ENCODE measurements at places on chromosomes 12 and 14. TPM values are rescaled to one million over a fixed set of nuclear protein-coding genes. Genes with fewer than 3 reads are reported as not detected.

DNA sequence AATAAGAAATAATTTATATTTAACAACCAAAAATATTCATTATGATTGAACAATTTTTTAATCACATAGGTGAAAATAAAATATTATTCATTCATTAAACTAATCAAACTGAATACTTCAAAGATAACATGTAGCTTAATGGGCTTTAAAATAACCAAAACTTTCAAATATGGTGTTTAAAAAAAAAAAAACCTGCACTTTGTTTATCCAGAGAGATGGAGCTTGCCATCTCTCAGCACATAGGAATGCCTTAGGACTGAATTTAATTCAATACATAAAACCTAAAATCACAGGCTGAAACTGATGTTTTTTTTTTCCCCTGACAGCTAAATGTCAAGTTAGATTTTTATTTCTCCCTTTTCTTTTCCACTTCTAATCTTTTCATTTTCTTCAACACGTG lies 14.4 kb upstream of the CCER1 start:
- no peak for DNase-seq

GRCh38 chr12:47935184-47935583 lies 28.2 kb upstream of the TMEM106C start:
- DNase-seq: no peak

- DNase-seq: no peak
Measured at GRCh38 chr12:15774819-15775218, 14.4 kb downstream of the EPS8 start.

GRCh38 chr12:52066346-52067080 lies 3.3 kb upstream of the ATG101 start:
- DNase-seq: no peak

DNA sequence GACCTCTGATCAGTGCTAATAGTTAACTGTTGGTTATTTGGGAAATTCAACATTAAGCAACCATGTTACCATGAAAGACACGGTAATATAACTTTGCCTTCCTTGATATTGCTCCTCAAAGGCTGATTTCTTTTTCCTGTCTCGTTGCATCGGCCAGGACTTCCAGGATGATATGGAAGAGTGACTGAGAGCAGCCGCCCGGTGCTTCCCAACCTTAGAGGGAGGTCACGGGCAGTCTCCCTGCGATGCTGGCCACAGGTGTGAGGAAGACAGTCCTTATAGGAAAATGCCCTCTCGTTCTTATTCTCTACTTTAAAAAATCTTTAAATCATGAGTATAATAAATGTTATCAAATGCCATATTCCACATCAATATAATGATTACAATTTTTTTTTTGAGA lies 33.1 kb upstream of the GPR132 start:
- no peak for DNase-seq

- no peak for DNase-seq
Measured at GRCh38 chr12:52355176-52355575, 12.1 kb downstream of the KRT85 start.

- no peak for DNase-seq
Measured at GRCh38 chr12:124759841-124760503, 103.7 kb downstream of the SCARB1 start.

DNA sequence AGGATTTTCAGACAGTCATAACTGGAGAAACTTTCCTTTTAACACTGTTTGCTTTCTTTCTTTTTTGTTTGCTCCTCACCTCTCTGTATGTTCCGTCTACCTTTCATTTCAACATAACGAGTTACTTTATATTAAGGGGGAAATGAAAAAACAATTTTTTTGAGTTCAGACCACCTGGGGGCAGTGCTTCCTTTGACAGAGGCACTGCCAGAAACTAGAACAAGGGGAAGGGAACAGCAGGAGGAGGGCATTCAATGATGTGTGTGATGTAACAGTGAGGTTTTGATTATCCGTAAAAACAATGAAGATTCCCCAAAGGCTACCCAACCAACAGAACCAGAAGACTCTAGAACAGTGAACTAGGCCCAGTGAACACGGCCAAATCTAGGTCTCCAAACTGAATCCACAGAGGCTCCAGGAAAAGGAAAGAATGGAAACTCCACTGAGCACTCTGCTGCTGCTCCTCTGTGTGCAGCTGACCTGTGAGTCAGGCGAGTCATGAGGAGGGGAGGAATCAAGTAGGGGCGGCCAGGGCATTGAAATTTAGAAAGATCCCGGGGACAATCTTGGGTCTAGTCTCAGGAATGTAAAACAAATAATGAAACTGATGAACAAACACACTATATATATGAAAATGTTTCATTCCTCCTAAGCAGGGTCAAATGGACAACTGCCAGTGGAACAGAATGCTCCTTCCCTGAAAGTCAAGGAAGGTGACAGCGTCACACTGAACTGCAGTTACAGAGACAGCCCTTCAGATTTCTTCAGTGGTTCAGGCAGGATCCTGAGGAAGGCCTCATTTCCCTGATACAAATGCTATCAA lies 323.5 kb downstream of the DAD1 start:
- no peak for DNase-seq

GRCh38 chr14:36052681-36053080 lies 123.8 kb downstream of the PTCSC3 start:
- DNase-seq: no peak

- no peak for DNase-seq
Measured at GRCh38 chr12:113476176-113476986, 4.7 kb upstream of the LHX5 start.

GRCh38 chr12:106378788-106379187 lies 21.2 kb downstream of the POLR3B start:
- DNase-seq: no peak

- DNase-seq: no peak
Measured at GRCh38 chr14:61537563-61538463, 157.5 kb upstream of the HIF1A start.

DNA sequence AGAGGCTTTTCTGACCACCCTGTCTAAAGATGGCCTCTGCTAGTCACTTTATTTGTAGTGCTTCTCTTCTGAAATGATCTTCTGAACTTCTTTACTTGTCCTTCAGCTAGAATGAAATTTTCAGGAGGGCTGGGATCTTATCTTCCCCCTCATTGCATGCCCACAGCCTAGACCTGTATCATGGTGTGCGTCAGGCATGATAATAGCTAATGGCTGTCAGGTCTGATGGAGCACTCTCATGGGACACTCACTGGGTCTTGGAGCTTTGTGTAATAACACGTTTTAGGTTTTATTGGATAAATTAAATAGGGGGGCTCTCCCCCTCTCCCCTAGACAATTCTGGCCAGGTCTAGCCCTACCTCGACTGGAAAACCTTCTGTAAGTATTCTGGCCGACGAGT lies 97.1 kb upstream of the NRXN3 start:
- DNase-seq: no peak

GRCh38 chr12:124501827-124502226 lies 65.6 kb downstream of the NCOR2 start:
- DNase-seq: no peak

- DNase-seq: no peak
Measured at GRCh38 chr12:92010368-92010767, 135.3 kb downstream of the BTG1 start.

DNA sequence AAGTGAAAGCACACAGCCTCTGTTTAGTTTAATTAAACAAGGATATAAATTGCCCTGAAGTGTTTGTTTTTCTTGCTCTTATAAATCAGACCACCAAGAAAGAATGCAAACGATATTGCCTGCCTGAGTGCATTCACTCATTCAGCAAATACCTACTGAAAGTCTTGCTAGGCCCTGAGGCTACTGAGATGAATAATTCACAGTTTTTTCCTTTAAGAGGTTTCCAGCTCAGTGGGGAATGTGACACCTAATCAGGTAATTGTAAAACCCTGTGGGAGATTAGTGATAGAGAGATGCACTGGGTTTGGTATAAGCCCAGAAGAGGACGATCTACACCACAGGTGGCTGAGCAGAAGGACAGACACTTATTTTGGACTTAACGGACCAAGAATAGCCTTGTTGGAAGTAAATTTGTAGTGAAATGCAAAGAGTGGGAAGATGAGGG lies 151.4 kb downstream of the SLC35F4 start:
- DNase-seq: no peak

GRCh38 chr12:96047229-96048211 lies 12.1 kb upstream of the LTA4H start:
- no peak for DNase-seq

DNA sequence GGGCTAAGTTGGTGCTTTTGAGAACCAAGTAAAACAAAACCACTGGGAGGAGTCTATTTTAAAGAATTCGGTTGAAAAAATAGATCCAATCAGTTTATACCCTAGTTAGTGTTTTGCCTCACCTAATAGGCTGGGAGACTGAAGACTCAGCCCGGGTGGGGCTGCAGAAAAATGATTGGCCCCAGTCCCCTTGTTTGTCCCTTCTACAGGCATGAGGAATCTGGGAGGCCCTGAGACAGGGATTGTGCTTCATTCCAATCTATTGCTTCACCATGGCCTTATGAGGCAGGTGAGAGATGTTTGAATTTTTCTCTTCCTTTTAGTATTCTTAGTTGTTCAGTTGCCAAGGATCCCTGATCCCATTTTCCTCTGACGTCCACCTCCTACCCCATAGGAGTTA lies 1.8 kb upstream of the RAB5B start:
- DNase-seq: no peak

- DNase-seq: no peak
Measured at GRCh38 chr14:103576371-103577024, 13.7 kb downstream of the COA8 start.

- DNase-seq: no peak
Measured at GRCh38 chr14:100772607-100773165, 46.0 kb downstream of the DLK1 start.

DNA sequence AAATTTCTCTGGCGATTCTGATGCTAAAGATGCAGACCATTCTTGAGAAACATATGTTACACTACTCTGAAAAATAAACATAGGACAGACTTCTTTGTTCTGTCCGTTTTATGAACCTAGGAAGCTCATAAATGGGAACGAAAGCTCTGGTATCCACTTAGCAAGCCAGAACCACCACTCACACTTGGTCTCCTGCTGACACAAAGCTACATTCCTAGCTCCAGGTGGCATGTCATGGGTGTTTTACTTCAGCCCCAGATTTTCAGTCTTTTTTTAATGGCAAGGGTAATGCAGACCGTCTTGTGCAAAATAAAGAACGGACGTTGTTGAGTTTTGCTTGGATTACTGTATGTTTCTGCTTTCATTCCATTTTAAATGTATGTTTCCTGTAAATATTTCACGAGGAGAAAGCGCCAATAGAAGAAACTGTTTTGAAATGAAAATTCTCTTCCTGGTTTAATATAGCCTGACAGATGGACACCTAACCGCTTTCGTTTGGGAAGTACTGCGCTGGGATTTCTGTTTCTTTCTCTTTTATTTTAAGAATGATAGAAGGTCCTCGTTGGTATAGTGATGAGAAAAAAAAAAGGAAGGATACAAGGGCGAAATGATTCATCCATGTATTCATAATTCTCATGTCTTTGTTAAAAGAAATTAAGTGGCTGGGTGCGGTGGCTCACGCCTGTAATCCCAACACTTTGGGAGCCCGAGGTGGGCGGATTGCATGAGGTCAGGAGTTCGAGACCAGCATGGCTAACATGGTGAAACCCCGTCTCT lies 871 bp upstream of the COQ5 start:
- no peak for DNase-seq

DNA sequence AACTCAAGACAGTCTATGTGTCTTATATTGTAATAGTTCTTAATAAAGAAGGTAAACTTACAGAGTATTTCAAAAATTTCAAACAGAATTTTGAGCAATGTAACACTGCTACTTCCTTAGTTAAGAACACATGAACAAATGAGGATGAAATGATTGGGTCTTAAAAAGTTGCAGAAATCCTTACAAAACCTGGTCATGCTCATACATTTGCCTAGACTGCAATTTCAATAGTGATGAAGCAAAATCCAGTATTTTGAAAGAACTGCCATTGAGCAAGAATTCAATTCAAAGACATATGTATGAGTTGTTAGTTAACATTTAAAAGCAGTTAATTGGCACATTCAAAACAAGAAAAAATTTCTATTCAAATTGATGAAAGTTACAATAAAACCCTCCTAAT lies 17.8 kb upstream of the HIF1A start:
- DNase-seq: no peak

GRCh38 chr12:132095520-132096409 lies 48.4 kb downstream of the DDX51 start:
- no peak for DNase-seq

GRCh38 chr12:11836282-11837151 lies 187.0 kb downstream of the ETV6 start:
- DNase-seq: peak; percentile 12

DNA sequence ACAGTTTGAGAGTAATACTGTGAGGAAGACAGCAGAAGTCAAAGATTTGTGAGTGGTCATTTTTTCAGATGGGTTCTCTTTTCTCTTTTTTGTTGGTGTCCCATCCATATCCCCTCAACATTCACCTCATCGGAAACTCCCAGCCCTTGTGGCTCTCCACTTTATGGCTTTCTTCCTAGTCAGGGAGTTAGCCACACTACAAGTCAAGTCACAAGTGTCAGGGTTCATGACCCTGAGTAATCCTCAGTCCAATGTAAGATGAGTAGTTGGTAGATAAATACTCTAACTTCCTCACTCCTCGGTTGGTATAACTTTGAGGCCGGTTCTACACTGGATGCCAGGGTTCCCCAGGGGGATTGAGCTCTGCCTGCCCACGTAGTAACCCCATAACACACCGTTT lies 41.4 kb downstream of the PTGER2 start:
- no peak for DNase-seq

GRCh38 chr12:96091833-96092232 lies 56.4 kb upstream of the LTA4H start:
- no peak for DNase-seq

CCNB1IP1 gene
- total RNA-seq: 46.8 TPM

ZNF891 gene
- total RNA-seq: 2.0 TPM

AMN gene
- 0.44 TPM for total RNA-seq

TEX52 gene
- total RNA-seq: not detected

GPRC5D gene
- total RNA-seq: not detected

ACSM4 gene
- not detected for total RNA-seq

FSCB gene
- not detected for total RNA-seq

GPR84 gene
- total RNA-seq: 1.8 TPM

AGAP2 gene
- total RNA-seq: 29.0 TPM

PLEKHD1 gene
- total RNA-seq: not detected

TAS2R43 gene
- total RNA-seq: 1.8 TPM

LBHD2 gene
- total RNA-seq: not detected

OR6C2 gene
- total RNA-seq: not detected

BHLHE41 gene
- not detected for total RNA-seq

AMDHD1 gene
- 0.30 TPM for total RNA-seq

OTX2 gene
- not detected for total RNA-seq
